CD4-positive, alpha-beta T cell treated with Interleukin-17A for 1 hour (primary cell): ENCODE measurements at places on chromosomes 1 and 21.

GRCh38 chr1:171433451-171433850 lies 51.9 kb upstream of the PRRC2C start:
- no peak for DNase-seq

GRCh38 chr1:207205614-207206061 lies 101.6 kb downstream of the C4BPA start:
- DNase-seq, result no peak

DNA sequence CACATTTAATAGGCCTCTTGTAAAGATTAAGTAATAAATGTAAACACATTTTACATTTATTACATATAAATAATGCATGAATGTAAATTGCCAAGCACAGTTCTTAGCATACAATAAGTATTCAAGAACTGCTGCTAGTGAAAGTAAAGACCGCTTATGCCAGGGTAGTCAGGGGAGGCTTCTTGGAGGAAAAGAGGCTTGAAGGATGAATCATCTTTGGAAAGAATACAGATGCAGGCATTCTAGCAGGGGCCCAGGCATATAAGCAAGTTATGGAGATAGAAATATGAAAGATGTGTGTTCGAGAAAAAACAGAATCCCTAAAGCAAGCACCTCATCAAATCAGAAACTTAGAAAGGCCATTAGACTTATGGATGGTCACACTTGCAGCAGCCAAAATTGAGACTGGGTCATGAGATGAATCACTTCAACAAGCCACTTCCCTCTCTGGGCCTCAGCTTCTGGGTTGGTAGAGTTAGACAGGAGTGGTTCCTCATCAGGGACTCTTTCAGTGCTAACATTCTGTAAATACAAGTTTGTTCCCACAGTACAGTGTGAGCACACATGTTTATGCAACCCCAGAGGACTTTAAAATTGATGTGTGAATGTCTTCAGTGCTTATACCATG lies 79.8 kb upstream of the ROR1 start:
- no peak for DNase-seq

DNA sequence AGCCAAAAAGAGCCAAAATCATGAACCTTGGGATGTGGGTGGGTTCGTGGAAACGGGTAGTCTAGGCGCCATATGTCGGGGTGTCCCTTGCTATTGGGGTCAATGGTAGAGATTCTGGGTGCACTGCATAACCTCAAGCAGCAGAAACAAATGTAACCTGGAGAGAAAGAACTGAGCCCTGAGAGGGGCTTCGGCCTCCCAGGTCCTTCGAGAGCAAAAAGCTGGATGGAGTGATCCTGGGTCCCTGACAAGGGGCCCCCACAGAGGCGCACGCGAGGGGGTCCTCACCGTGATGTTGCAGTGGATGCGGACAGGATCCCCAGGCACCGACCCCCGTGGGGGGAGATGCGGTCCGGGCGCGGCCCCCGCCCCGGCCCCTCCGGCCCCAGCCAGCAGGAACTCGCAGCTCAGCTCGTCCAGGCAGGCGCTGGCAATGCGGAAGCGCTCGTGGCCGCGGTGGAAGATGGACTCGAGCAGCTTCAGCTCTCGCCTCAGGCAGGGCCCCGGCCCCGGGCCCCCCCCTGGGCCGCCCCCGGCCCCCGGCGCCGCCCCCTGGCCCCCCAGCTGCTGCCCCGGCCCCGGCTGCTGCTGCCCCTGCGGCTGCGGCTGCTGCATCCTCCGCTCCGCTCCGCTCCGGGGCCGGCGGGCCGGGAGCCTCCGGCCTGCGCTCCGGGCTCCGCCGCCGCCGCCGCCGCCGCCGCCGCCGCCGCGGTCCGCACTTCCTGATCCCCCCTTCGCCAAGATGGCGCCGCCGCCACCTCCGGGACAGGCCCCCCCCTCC lies at the start of gene UBE2Q1:
UBE2Q1 (minus strand) TSS at position 724 of the 781 bp plus-strand sequence; CDS start at position 615, 109 bp downstream.
- DNase-seq, result no peak

- no peak for DNase-seq
Observed at GRCh38 chr1:101728029-101728428, 268.7 kb downstream of the OLFM3 start.
